ENCODE measurements at places on chromosomes 2 and 18. TPM values are rescaled to one million over a fixed set of nuclear protein-coding genes. Genes with fewer than 3 reads are reported as not detected.

DNA sequence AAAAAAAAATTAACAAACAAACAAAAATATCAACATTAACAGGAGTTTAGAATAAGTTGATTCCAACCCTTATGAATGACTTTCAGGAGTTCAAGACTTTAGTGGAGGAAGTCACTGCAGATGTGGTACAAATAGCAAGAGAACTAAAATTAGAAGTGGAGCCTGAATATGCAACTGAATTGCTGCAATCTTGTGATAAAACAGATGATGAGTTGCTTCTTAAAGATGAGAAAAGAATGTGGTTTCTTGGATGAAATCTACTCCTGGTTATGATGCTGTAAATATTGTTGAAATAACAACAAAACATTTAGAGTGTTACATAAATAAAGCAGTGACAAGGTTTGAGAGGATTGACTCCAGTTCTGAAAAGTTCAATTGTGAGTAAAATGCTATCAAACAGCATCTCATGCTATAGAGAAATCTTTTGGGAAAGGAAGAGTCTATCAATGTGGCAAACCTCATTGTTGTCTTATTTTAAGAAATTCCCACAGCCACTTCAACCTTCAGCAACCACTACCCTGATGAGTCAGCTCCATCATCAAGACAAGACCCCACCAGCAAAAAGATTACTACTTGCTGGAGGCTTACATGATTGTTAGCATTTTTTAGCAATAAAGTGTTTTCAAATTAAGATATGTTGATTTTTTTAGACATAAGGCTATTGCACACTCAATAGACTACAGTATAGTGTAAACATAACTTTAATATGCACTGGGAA, 42.7 kb upstream of the TAF4B start:
- no peak for DNase-seq

DNA sequence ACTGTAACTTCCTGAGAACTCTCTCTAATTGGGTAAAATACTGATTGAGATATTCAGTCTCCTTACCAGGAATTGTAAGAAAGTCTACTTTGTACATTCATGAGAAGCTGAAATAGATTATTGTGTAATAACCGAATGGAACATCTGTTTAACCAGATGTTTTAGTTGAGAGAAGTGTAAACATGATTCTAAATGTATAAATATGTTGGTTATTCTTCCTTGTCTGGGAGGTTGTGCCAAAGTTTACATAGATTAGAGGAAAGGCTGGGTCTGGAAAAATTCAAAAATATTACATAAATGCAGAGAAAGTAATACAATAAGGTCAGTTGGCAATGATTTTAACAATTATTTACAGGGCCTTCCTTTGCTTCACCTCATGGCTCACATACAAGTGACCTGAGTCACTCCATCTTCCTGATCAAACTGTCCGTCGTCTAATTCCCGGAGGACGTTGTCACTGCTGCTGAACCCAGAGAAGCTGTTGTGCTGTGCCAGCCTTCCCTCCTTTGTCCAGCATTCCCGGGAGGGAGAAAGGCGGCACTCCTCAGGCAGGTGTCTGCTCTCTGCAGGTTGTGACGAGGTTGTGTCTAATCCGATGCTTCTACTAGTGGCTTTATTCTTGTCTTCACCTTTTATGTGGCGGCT, 55.9 kb downstream of the MOB4 start:
- DNase-seq, result no peak

The SFXN5 gene
- total RNA-seq, result 22.2 TPM

The CIB4 gene
- not detected for total RNA-seq
